ENCODE measurements at places on chromosomes 1 and 21. TPM values are rescaled to one million over a fixed set of nuclear protein-coding genes. Genes with fewer than 3 reads are reported as not detected.

MPL gene
- not detected for total RNA-seq

FNDC5 gene
- total RNA-seq = 0.54 TPM

TAF1A gene
- total RNA-seq = 16.3 TPM

ATG4C gene
- 4.1 TPM for total RNA-seq

FNBP1L gene
- total RNA-seq = 20.5 TPM

WNT3A gene
- total RNA-seq = 0.02 TPM

BEST4 gene
- total RNA-seq = 0.30 TPM

BGLAP gene
- total RNA-seq = 1.2 TPM

CNKSR1 gene
- total RNA-seq = 0.45 TPM

NPR1 gene
- total RNA-seq = 0.92 TPM

SELL gene
- total RNA-seq = 0.28 TPM

DYNLT5 gene
- total RNA-seq = not detected

UQCRH gene
- 421 TPM for total RNA-seq

HSPB7 gene
- total RNA-seq = not detected

APOBEC4 gene
- total RNA-seq = not detected

C1QC gene
- not detected for total RNA-seq

FAF1 gene
- total RNA-seq = 38.0 TPM

CLIC6 gene
- 0.04 TPM for total RNA-seq

TRAF5 gene
- 7.2 TPM for total RNA-seq

TMEM269 gene
- 0.40 TPM for total RNA-seq

RGS13 gene
- not detected for total RNA-seq

FAM167B gene
- 0.80 TPM for total RNA-seq

ATP1A2 gene
- not detected for total RNA-seq

KCNJ9 gene
- not detected for total RNA-seq

RHD gene
- not detected for total RNA-seq

RXFP4 gene
- total RNA-seq = not detected

MROH9 gene
- not detected for total RNA-seq

ZMPSTE24 gene
- 47.1 TPM for total RNA-seq

MARK1 gene
- 0.15 TPM for total RNA-seq

CD247 gene
- total RNA-seq = not detected

KCNN3 gene
- 0.05 TPM for total RNA-seq

LCE3D gene
- 0.59 TPM for total RNA-seq

AGRN gene
- 83.1 TPM for total RNA-seq

KRTAP19-7 gene
- not detected for total RNA-seq

MTR gene
- total RNA-seq = 9.3 TPM

DENND2C gene
- total RNA-seq = 0.47 TPM

CITED4 gene
- 62.6 TPM for total RNA-seq

GOLPH3L gene
- total RNA-seq = 17.3 TPM
